ENCODE measurements at places on chromosomes 6 and 20. TPM values are rescaled to one million over a fixed set of nuclear protein-coding genes. Genes with fewer than 3 reads are reported as not detected.

The RTN4IP1 gene
- total RNA-seq: 5.5 TPM

The ADGRB3 gene
- total RNA-seq: 0.78 TPM

The VGLL2 gene
- not detected for total RNA-seq

The PLA2G7 gene
- total RNA-seq: not detected

The UNC5CL gene
- total RNA-seq: under 0.01 TPM

The NCOA7 gene
- total RNA-seq: 15.8 TPM

The ELOVL2 gene
- 0.39 TPM for total RNA-seq

The TMEM74B gene
- not detected for total RNA-seq

The PKIB gene
- total RNA-seq: 0.39 TPM

The SKIC2 gene
- 55.5 TPM for total RNA-seq

The DAAM2 gene
- total RNA-seq: 1.1 TPM

The FLRT3 gene
- total RNA-seq: 0.78 TPM

The TAGAP gene
- total RNA-seq: not detected

The TSPO2 gene
- total RNA-seq: not detected

The CPXM1 gene
- 2.2 TPM for total RNA-seq

The OGFRL1 gene
- 14.3 TPM for total RNA-seq

The KCNQ5 gene
- 1.2 TPM for total RNA-seq

The C6orf62 gene
- 135 TPM for total RNA-seq

The NOX3 gene
- total RNA-seq: not detected

The GMEB2 gene
- total RNA-seq: 6.6 TPM

The DEFB132 gene
- not detected for total RNA-seq

The PMEPA1 gene
- under 0.01 TPM for total RNA-seq

The DNPH1 gene
- total RNA-seq: 65.4 TPM

The KIFC1 gene
- total RNA-seq: 58.1 TPM

The RING1 gene
- total RNA-seq: 21.7 TPM

The GPSM3 gene
- 1.1 TPM for total RNA-seq

The HTR1E gene
- not detected for total RNA-seq

The TMEM200A gene
- total RNA-seq: 4.1 TPM

The JAG1 gene
- total RNA-seq: 20.9 TPM

The CASP8AP2 gene
- total RNA-seq: 17.4 TPM

The PNPLA1 gene
- total RNA-seq: not detected

The NKAPL gene
- total RNA-seq: 1.6 TPM

The CD109 gene
- 79.4 TPM for total RNA-seq

The MCM3 gene
- total RNA-seq: 90.3 TPM

The CLPSL2 gene
- not detected for total RNA-seq

The GRM1 gene
- total RNA-seq: under 0.01 TPM

The CGAS gene
- total RNA-seq: 3.3 TPM

The KCTD20 gene
- total RNA-seq: 41.2 TPM

The PRL gene
- not detected for total RNA-seq

The SLC17A1 gene
- not detected for total RNA-seq

The ARMH2 gene
- total RNA-seq: not detected

The PTCRA gene
- not detected for total RNA-seq

The BPIFB2 gene
- not detected for total RNA-seq

The HAO1 gene
- not detected for total RNA-seq

The TREM1 gene
- 0.78 TPM for total RNA-seq

The OOEP gene
- not detected for total RNA-seq

The C20orf141 gene
- not detected for total RNA-seq

The HMGA1 gene
- 370 TPM for total RNA-seq

The IL17A gene
- total RNA-seq: not detected

The MLIP gene
- total RNA-seq: not detected

The MATN4 gene
- total RNA-seq: under 0.01 TPM

The HLA-DOA gene
- total RNA-seq: not detected

Data from subcutaneous preadipocyte (primary cell).